ENCODE measurements at places on chromosomes 3 and 15.

GRCh38 chr3:18208856-18209255 lies 216.3 kb downstream of the SATB1 start:
- DNase-seq = no peak

DNA sequence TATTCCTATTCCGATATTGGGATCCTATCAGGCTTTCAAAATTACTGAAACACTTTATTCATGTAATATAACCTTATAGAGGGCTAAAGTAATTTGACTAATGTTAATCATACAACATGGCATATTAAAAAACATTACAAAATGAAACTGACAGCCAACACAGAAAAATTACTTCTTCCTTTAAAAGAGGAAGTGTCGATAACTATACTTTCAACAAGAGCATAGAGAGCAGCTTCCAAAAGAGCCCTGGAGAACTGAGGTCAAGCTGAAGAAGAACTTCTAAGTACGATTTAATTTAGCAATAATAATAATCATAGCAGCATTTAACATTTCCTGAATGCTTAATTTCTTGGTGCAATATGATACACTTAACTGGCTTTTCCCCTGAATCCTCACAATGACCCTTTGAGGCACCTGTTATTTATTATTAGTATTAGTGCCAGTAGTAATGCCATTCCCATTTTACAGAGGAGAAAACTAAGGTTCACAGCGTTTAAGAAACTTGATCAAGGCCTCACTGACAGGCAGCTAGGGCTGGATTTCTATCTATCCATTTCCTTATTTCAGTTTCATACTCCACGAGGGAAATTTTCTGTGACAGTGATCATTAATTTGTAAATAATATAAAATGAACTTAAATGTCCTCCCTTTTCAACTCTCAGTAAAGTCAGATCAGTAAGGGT lies 181.6 kb downstream of the CFAP20DC start:
- DNase-seq = no peak

DNA sequence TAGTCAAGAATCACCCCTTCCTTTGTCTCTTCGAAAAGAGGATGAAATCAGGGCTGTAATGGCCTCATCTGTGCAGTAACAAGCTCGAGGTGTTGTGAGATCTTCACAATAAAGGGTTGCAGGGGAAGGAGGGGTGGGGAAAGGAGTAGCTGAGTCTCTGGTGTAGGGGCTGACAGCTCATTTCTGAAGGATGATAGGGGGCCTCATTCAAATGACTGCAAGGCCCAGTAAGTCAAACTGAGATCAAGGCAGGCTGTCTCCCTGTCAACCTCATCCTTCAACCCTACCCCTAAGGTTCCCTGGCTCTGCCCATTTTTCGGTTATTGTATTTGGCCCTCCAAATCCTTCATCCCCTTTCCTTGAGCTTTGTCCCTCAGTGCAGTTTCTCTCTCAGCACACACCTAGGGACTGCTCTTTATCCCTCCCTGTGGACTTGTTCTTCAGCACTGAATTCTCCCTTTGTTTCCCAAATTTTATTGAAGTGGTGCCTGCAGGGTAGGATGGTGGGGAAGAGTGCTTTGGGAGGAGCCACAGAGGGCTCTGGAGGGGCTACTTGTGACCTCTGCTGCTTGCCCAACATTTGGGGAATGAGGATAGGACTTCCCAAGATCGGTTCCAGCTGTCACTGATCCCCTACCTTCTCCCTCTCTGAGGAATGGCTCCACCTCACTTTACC lies 38.1 kb downstream of the ZNF589 start:
- no peak for DNase-seq

- no peak for DNase-seq
Observed at GRCh38 chr3:158916111-158916510, 114.3 kb downstream of the MFSD1 start.

DNA sequence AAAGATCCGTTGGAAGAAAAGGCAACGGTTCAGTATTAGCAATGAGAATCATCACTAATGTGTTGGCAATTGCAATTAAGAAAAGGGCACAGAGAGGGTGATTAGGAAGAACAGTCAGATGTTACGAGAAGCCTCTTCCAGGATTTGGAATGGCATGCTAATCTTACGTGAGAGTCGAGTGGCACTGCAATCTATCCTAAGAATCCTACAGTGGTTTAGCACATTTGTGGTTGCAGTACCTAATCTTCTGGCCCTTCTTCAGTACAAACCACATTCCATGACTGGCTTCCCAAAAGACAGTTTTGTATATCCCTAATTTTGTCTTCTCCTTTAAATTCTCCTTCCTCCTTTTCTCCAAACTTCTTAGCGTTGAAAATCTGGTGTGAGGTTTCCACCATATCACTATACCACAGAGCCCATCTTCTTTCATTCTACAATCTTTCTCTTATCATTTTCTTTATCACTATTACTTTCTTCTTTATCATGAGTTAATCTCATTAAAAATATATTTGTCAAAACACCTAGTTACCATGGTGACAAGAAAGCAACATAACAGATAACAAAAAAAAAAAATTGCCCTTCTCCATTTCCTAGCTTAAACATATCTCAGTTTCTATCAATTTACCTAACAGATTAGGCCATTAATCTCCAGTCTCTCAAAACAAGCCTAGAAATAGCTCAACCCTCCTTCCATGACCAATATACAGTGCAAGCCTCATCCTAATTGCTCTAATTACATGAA lies 60.1 kb downstream of the IGSF11 start:
- DNase-seq = no peak

DNA sequence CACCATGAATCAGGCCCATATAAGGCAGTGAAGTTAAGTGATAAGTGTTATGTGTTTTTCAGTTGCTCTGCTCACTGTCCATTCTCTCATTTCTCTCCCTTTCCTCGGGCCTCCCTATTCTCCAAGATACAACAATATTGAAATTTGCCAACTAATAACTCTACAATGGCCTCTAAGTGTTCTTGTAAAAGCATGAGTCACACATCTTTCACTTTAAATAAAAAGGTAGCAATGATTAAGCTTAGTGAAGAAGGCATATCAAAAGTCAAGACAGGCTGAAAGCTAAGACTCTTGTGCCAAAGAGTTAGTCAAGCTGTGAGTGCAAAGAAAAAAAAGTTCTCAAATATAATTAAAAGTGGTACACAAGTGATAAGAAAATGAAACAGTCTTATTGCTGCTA lies 675.4 kb downstream of the OTOL1 start:
- no peak for DNase-seq

DNA sequence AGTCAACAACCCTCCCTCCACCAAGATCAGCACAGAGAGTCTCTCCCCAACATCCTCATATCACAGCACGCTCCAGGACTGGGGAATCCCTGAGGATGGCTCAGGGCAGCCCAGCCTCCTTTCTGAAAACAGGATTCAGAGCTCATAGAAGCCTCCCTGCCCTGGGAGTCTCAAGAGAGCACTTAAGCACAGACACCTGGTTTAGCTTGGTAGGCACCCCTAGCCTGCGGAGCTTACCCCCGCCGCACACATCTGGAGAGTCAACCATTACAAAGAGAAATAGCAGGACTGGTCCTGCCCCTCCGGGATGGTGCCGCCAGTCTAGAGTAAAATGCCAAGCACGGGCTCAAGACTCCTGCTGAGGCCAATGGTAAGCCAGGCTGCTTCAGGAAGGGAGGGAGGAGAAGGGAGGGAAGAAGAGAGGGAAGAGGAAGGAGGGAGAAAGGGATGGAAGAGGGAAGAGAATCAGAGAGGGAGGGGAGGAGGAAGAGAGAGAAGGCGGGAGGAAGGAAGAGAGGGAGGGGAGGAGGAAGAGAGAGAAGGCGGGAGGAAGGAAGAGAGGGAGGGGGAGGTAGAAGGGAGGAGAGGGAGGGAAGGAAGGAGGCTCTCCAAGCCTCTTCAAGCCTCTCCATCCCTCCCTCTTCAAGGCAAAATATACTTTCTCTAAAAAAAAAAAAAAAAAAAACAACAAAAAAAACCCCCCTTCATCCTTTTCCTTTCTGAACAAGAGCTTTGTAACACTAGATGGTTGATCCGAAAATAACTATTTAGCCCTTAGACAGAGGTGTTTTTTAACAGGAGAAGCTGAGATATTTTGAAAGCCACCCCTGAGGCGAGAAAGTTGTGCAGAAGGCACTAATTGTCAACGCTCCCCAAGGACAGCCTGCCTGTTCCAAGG lies 278.6 kb upstream of the TLE3 start:
- no peak for DNase-seq

GRCh38 chr3:173733029-173733652 lies 335.6 kb downstream of the NLGN1 start:
- DNase-seq = no peak
